ENCODE measurements at places on chromosomes 5 and 9.

- no peak for DNase-seq
Observed at GRCh38 chr5:14187660-14188059, 44.5 kb downstream of the TRIO start.

DNA sequence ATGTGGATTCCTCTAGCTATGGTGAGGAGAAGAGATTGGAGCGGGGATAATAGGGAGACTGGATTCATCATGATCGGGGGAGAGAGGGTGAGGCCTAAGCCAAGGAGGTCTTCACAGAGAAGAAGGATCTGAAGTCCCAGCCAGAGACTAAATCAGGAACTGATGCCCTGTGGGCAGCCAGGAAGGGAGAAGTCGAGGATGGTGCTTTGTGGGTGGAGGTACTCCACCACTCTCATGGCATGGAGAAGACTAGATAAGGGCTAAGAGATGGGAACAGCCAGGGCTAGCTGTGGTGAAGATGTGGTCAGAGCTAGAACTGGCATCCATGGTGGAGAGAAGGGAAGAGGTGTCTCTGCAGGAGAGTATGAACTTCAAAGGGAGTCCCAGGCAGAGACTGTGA is 3.0 kb upstream of the RGS14 start:
- DNase-seq, result no peak

DNA sequence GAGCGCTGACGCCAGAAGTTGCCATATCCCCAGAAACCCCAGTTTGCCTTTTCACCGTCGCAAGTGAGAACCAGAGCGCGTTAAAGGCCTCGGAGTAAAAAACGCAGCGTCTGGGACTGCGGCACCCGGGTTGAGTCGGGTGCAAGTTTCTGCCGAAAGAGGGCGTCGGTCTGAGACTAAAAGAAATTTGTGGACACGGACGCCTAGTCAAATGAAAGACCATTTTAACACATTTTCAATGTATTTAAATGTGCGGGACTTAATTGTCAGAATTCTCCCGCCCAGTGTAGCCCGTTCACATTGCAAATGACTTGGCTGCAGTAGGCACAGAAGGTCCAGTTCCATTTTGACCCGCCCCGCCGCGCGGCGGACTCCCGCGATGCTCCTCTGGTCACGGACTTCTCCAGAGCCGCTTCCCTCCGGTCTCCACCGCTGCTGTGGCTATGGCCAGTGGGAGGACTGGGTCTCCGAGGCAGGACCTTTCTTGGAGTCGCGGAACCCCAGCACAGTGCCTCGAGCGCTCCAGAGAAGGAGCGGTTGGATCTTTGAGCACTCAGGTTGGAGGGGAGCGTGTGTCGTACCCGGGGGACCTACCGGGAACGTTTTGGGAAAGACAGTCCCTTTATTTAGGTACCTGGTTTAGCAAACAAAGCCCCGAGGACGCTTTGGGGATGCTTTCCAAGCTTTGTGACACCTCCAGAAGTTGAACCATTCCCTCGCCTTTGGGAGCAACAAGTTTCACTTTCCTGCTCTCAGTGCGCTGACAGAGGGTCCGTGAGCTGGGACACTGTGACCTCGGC is 1.2 kb upstream of the NPR3 start:
- DNase-seq, result no peak

GRCh38 chr9:91647371-91647770 is 223.7 kb upstream of the NFIL3 start:
- DNase-seq, result no peak

DNA sequence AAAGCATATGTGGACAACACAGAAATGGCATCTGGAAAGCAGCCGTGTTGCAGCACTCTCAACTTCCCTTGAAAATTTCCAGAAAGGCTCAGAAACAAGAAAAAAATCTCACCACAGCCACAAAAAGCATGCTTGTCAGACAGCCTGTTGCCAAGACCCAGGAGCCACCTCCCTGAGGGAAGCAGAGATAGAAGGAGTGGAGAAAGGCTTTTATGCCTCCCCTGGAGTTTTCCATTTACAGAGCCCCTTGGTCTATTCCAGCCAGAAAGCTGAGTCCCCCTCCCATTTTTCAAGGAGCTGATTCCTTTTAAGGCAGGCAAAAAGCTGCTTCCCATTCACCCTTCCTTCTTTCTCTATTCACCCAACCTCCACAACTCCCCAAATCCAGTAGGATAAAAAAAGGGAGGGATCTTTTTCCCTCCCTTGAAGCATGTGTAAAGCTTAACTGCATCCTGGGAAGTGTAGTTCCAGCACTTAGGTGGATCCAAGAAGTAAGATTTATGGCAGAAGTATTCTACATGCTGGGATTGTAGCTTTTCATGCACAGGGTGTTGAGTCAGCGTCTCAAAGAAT is 37.1 kb upstream of the PALM2AKAP2 start:
- no peak for DNase-seq

DNA sequence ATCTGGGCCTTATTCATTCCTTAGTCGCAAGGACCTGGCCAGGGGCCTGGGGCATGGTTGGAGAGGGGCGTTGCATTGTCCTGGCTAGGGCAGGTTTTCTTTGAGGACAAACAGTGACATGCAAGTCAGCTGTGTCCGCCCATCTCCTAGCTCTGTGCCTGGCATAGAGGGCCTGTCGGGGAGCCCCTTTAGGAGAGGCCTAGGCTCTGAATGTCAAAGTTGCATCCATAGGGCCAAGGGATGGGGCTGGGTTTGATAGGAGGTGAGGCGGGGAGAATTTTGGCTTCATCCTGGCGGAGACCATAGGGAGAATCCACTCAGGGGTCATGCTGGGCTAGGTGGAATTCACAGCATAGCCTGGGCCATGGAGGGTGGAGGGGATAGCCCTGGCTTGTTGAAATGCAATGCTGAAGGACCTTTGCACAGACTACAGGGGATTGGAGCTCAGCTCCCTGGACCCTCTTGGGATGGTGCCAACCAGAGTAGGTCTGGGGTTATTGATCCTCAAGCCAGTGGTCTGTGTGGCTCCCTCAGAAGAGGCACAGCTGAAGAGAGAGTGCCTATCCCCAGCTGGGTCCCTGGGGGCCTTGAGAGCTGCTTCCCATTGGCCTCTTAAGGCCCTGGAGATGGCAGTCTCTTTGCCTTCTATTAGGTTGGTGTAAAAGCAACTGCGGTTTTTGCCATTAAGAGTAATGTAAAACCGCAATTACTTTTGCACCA is 104.0 kb downstream of the RGS3 start:
- DNase-seq, result no peak

- no peak for DNase-seq
Observed at GRCh38 chr5:5560016-5560415, 137.5 kb downstream of the ICE1 start.

DNA sequence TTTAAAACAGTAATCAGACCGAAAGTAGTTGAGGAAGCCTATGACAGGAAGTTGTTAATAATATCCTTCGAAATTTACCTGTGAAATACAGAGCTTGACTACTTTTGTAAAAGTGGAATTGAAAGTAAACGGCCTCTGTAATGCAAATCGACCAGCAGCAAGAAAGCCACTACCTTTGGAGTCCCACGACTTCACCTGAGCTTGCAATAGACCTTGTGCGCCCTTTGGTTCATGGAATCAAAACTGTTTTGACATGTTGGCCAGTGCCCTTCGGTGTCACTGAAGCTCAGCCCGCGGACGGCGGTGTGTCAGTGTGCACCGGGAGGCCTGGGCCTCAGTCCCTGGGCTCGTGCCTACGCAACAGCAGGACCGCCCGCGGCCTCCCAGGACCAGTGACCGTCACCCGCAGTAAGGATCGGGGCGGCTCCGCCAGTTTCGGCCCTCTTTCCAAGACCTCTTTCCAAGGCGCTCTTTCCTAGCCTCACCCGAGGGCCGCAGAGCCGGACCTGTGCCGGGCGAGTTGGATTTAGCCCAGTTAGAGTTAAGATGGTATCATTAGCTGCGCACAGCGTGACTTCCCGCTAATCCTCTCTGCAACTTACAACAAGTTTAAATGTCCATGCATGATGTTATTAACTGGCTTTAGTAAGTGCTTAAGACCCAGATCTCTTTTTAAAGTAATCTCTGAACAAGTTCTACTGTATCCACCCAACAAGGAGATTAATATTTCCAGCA is 223.3 kb downstream of the MEF2C start:
- no peak for DNase-seq

- no peak for DNase-seq
Observed at GRCh38 chr5:135324897-135325650, 74.0 kb downstream of the MACROH2A1 start.

GRCh38 chr9:113543296-113543981 is 79.9 kb downstream of the RGS3 start:
- DNase-seq, result no peak

DNA sequence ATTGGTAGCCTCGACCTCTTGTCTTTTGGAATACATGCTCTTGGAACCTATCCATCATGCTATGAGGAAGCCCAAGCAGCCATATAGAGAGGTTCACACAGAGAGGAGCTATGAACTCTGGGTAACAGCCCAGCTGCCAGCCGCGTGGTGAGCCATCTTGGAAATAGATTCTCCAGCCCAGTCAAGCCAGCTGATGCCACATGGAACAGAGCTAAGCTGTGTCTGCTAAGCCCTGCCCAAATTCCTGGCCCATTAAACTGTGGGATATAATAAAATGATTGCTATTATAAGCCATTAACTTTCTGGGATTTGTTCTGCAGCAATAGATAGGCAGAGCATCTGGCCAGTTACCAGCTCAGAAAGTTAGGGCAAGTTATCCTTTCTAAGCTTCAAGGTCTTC is 4.9 kb upstream of the PRUNE2 start:
- no peak for DNase-seq

- DNase-seq, result no peak
Observed at GRCh38 chr9:10613419-10613818, 617 bp upstream of the PTPRD start.

- DNase-seq, result no peak
Observed at GRCh38 chr5:159161361-159162214, 47.8 kb downstream of the RNF145 start.

DNA sequence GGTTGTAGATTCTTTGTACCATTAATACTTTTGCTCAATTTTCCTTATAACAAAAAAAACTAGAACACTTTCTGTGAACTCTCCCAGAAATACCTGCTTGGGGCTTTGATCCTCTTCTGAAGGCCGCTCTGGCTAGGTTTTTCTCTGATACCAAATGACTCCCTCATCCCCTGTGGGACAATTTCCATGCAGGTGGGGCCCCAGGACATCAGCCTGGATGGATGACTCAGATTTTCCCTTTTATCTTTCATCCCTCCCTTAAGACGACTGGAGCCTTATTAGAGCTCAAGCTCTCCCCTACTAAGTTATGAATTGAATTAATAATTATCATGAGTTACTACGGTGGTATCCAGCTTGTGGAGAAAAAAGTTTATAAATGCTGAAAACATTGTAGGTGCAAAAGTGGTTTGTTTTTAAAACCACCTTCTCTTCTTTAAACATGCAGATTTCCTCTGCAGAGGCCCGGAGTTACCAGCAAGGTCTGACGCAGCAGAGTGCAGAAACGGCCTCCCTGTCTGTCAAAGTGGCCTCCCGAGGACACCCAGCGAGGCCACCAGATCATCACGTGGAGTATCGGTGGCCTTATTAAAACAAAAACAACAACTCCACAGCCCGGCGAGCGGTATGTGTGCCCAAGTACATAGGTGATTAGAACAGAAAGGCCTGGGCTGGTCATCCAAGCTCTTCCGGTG is 50.8 kb upstream of the IRX4 start:
- DNase-seq, result no peak

- no peak for DNase-seq
Observed at GRCh38 chr9:113630386-113631136, 167.0 kb downstream of the RGS3 start.

DNA sequence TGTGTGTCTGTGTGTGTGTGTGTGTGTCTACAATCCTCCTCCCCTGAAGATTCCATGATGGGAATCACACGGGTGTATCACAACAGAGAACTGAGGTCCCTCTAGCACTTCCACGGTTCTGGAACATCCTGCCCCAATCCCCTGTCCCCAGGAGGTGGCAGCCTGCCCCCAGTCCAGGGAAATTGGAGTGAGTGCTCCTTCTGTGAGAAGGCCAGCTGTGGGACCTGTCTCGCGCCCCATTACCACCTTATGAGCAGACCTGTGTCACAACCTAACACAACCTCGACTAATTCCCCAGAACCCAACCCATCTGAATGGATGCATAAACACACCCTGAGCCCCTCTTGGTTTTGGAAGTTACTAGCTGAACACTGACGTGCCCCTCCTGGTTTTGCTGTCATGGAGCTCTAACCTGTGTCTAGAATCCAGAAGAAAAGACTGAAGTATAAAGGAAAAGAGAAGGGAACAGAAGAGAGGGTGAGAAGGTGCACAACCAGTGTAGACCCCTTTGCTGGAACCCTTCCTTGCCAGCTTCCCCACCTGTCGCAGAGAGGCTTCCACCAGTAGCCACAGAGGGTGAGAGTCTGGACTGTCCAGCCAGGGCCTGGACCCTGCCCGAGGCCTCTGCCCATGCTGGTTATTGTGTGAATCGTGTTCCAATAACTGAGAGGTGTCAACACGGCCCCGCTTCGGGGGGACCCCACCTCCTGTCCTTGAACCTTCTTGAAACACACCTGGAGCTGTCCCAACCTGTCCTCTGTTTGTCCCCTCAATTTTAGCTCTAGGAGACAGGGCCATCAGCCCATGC is 3.4 kb downstream of the BTNL9 start:
- DNase-seq, result no peak

DNA sequence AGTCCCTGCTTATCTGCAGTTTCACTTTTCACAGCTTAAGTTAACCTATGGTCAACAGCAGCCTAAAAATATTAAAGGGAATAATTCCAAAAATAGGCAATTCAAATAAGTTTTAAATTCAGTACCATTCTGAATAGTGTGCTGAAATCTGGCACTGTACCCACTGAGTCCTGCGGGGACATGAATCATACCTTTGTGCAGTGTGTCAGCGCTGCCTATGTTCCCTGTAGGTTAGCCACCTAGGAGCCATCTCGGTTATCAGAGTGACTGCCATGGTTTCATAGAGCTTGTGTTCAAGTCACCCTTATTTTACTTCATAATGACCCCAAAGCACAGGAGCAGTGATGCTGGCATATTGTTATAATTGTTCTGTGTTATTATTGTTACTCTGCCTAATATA is 139.9 kb downstream of the GPBP1 start:
- no peak for DNase-seq

- peak; percentile 73 for DNase-seq
Observed at GRCh38 chr5:131252824-131253171, 11.1 kb upstream of the CDC42SE2 start.

DNA sequence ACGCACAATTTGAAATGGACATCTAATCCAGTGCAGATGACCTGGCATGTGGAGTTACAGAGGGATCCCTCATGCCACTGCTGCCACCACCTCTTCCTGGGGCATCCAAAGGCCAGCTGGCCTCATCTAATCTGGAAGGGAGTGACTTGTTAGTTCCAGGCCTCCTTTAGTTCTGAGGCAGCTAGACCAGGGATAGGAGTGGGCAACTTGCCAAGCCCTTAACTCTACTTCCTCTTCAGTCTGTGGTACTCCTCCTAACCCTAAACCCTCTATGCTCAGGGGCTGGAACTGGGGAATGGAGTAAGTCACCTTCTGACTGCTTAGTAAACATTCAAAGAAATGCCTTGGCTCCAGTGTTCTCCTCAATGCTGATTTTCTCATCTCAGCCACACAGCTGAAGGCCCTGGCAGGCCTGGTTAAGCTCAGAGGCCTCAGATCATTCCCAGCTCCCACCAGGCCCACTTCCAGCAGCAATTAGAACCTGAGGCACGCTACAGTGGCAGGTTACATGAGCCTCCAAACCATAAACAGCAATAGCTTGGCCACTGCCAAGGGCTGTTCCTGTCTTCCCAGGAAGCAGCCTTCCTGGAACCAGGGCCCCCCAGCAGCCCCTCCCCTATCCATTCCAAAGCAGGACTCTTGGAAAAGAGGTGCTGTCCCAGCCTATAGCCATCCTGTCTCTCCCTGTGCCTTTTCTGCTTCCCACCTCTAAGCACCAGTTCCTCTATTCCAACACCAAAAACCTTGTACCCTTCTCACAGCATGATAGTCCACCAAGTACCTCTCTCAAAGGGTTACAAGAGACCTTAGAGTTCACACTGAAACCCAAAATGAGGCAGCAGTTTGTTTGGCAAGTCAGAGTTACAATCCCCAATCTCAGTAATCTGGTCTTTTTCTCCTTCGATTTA is 2.0 kb downstream of the EIF4EBP3 start:
- DNase-seq, result no peak

Data from stimulated activated CD8-positive, alpha-beta memory T cell treated with anti-CD3 and anti-CD28 coated beads, Interleukin-7, amount 100 ng/mL, for 4 hours (primary cell).